ENCODE measurements at places on chromosomes 1 and 21.

DNA sequence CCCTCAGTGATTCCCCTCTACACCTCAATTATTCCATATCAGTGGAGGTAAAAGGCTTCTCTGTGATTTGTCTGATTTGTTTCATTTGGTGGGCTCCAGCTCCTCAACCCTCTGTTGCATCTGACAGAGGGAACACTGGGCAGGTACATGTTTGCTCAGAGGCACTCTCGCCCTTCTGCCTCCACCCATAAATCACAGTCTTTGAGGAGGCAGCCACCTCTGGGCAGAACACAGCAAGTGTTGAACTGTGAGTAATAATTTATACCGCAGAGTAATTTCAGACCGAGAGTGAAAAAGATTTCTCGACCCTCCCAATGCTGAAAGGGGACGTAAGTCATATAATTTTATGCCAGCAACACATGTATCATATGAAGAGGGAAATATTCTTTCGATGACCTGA, 330.1 kb upstream of the PBX1 start:
- DNase-seq = no peak

DNA sequence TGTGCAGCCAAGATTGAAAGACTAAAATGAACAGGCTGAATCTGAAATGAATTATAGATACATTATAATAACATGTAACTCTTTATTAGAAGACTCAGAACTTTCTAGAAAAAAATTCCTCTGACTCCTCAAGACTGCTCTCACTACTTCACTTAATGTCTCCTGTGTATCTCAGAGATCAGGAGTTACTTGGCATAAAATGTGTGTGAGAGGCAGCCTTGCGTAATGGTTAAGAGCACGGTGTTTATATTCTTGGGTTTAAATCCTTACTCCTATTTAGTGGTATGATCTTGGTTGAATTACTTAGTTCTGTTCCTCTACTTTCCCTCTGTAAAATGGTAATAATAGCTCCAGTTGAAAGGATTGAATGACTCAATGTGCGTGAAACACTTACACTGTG, 634.9 kb downstream of the LTN1 start:
- DNase-seq = no peak

DNA sequence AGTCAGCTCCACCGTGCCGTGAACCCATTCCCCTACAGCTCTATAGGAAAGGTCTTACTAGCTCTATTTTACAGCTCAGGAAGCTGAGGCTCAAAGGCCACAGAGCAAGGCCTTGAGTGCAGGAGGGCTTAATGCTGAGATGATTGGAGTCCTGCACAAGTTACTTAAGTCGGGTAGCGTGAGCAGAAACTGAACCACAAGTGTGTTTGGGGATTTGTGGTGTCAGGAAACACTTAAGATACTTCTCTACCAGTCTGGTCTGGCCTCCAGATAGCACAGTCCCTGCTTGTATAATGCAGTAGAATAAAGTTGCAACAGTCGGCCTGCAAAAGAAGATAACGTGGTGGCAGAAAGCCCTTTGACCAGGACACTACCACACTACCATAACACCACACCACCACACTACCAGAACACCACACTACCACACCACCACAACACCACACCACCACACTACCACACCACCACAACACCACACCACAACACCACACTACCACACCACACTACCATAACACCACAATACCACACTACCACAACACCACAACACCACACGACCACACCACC, 118.1 kb downstream of the SPSB1 start:
- DNase-seq = no peak

- DNase-seq = no peak
Measured at GRCh38 chr1:92480200-92480812, 6.4 kb downstream of the GFI1 start.

DNA sequence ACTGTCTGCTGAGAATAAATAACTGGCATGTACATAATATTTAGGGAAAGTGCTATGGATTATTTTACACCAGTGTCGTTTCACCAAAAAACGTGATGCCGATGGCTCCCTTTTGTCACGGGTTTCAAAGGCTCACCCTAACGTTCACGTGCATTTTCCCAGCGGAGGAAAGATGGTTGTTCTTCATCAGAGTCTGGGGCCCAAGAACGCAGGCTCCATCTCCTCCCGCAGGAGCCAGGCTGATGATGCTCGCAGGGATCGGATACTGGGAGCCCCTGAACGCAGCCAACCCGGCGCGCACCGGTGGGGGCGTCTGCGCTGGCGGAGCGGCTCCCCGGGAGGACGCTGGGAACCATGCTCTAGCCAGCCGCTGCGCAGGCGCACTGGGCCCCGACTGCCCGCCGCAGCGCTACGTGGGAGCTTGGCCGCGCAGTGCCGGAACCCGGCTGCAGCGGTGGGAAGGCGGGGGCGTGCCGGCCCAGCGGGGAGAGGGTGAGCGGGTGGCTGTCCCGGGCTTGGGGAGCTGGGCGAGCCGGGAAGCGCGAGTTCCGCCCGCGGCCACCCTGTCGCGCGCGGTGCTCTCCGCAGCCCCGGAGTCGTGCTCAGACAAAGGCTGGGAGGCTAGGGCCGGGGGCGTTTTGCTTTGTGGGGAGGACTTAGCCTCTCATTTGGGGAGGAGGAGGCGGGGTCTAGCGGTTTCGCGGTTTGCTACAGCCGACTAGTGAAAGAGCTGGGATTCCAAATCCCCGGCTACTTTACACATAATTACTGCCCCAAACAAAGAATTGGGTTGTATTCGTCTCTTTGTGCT, at the start of gene ZFP69B:
ZFP69B (plus strand) TSS at position 793 of the 811 bp plus-strand sequence. CDS start 486 bp downstream, outside the sequence.
- peak; percentile 77 for DNase-seq

- no peak for DNase-seq
Measured at GRCh38 chr1:154222518-154222917, 1.8 kb downstream of the UBAP2L start.

GRCh38 chr1:165253818-165254254, 102.7 kb downstream of the LMX1A start:
- no peak for DNase-seq

Data from stimulated activated CD4-positive, alpha-beta T cell treated with anti-CD3 and anti-CD28 coated beads, Interleukin-1b, Interleukin-23, amount 100 ng/mL, for 24 hours (primary cell).